ENCODE measurements at places on chromosomes 7 and 10.

- H3K36me3 ChIP-seq = peaks cover 4% of the 10 kb centered on the region
- H3K4me1 ChIP-seq = no peaks in the 10 kb centered on the region
- H3K4me3 ChIP-seq = no peak overlapping the region
- no peak overlapping the region for H3K27ac ChIP-seq
Observed at GRCh38 chr7:44114586-44115310, 8.6 kb downstream of the POLD2 start.

GRCh38 chr7:7651479-7651878 is 10.9 kb downstream of the UMAD1 start:
- no peak overlapping the region for H3K27ac ChIP-seq
- H3K4me3 ChIP-seq = no peak overlapping the region
- no peaks in the 10 kb centered on the region for H3K27me3 ChIP-seq
- no peaks in the 10 kb centered on the region for H3K36me3 ChIP-seq
- DNase-seq = no peak
- H3K4me1 ChIP-seq = peaks cover 9% of the 10 kb centered on the region

DNA sequence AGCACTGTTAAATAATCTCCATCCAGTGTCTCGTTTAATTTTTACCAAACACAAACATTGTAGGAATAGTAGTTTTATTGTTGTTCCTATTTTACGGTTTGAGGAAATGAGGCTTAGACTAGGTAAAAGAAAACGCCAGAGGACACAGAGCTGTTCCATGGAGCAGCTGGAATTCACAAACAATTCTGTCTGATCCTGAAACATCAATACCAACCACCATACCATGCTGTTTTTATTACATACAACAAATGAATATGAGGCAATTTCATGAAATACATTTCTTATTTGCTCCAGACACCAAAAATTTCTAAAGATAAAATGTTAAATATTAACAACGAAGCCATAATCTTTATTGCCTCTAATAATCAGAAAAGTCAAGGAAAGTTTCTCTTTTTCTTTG is 9.4 kb downstream of the MALRD1 start:
- DNase-seq = no peak
- H3K4me3 ChIP-seq = no peak overlapping the region
- H3K4me1 ChIP-seq = no peaks in the 10 kb centered on the region
- H3K27me3 ChIP-seq = no peaks in the 10 kb centered on the region

GRCh38 chr7:74372511-74373111 is 81.1 kb upstream of the GTF2IRD1 start:
- H3K27me3 ChIP-seq = no peaks in the 10 kb centered on the region
- peaks cover 5% of the 10 kb centered on the region for H3K4me1 ChIP-seq
- no peak overlapping the region for H3K4me3 ChIP-seq
- H3K36me3 ChIP-seq = no peaks in the 10 kb centered on the region
- no peak for DNase-seq

DNA sequence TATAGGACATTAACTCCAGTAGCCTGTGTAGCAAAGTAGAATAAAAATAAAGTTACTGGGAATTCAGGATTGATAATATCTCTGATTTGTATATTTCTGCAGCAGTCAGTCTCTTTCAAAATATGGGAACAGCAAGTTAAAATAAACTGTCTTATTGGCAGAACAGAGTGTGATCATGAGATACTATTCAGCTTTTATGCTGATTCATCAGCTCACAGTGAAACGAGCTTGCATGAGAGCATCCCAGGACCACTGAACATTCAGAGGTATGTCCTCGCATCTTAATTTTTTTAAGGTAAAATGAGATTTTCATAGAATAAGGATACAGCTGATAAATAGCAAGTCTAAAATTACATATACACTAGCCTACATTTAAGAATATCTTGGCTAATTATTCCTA is 282.5 kb upstream of the MYO3A start:
- DNase-seq = no peak
- no peaks in the 10 kb centered on the region for H3K36me3 ChIP-seq
- no peak overlapping the region for H3K4me3 ChIP-seq
- H3K4me1 ChIP-seq = no peaks in the 10 kb centered on the region
